Activated CD8-positive, alpha-beta memory T cell treated with anti-CD3 and anti-CD28 coated beads for 1 hour (primary cell): ENCODE measurements at places on chromosomes 1 and 21.

DNA sequence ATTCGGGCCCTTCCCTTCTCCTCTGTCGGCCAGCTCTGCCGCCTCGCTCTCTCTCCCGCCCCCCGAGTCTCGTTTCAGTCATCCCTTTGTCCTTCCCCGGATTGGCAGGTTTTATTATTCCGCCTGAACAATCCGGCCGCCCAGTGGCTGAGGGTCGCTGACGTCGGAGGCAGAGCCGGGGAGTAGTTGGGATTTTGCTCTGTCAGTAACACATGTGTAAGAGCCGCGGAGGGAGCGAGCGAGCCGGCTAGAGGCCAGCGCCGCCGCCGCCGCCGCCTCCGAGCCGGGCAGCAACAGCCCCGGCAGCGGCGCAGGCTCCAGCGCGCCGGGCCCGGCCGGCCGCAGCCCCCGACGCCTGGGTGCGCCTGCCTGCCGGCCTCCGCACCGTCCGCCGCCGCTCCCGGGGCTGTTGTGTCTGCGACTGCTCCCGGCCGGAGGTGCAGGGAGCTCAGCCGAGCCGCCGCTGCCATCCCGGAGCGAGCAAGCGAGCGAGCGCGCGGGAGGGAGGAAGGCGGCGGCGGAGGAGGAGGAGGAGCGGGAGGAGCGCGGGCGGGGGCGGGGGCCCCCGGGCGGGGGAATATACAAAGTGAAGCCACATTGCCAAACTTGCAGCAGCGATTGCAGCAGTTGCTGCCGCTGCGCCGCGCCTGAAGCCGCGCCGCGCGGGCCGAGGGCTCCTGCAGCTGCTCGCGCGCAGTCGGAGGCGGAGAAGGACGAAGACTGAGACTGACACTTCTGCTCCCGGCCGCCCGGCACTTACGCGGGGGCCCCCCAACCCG lies at the start of gene LMO4:
LMO4 (plus strand) TSS at position 609 of the 779 bp plus-strand sequence. CDS start 3,136 bp downstream, outside the sequence.
- peak; percentile 63 for DNase-seq

- no peak for DNase-seq
Observed at GRCh38 chr1:204180133-204180532, 14.0 kb upstream of the REN start.

DNA sequence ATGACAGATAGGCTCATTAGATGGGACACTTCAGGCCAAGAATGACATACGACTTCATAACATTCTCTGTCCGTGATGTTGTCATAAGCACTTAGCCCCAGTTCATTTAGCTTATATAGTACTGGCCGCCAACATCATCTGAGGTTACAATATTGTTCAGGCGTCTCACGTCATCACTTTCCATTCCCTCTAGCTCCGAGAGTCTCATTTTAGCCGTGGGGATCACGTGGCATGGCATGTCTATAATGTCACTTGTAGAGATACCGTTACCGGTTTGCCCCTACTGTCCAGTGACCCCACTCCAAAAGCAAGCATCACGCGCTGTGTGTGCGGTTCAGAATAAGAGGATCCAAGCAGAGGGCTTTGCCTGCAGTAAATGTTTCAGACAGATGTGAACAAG lies 34.6 kb upstream of the HEATR1 start:
- no peak for DNase-seq

GRCh38 chr1:32255072-32256071 lies 4.3 kb downstream of the LCK start:
- DNase-seq: no peak

- no peak for DNase-seq
Observed at GRCh38 chr1:113109908-113110554, 37.0 kb downstream of the LRIG2 start.

- no peak for DNase-seq
Observed at GRCh38 chr1:119971710-119972570, 75.6 kb upstream of the ADAM30 start.

DNA sequence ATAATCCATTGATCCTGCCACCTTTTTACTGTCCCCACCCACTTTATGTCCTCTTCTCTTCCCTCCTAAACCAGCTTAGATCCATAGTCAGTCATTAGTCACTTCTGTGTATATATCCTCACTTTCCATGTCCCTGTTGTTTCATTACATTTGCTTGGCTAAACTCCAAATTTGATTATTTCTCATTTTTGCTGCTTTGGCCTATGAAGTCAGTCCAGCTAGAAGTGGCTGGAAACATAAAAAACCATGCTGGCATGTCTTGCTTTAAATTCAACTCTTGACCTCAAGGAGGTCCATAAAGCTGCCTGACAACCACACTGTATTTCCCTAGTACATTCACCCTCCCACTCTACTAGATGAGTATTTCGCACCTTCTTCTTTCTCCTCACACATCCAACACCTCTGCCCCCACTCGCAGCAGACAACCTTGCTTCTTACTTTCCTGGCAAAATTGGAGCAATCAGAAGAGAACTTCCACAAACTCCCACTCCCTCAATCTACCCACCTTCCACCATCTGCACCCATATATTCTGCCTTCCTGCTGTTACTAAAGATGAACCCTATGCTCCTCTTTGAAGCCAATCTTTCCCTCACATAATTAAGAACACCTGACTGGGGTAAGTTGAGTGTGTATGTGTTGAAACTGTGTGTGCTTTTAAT lies 72.1 kb downstream of the ZNF648 start:
- no peak for DNase-seq

GRCh38 chr1:236067854-236068454 lies 3.1 kb upstream of the NID1 start:
- no peak for DNase-seq

DNA sequence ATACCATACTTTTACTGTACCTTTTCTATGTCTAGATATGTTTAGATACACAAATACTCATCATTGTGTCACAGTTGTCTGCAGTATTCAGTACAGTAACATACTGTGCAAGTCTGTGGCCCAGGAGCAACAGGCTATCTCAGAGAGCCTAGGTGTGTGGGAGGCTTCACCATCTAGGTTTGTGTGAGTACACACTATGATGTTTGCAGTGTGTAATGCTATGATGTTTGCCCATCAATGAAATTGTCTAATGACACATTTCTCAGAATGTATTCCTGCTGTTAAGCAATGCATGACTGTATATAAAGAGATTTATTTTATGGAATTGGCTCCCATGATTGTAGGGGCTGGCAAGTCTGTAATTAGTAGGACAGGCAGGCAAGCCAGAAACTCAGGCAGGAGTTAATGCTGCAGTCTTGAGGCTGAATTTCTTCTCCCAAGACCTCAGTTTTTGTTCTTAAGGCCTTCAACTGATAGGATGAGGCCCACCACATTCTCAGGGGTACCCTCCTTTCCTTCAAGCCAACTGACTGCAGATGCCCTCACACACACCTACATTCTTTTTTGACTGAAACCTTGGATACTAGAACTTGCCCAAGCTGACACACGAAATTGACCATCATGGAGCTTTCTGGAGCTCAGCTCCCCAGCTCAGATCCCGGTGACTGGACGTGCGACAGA lies 7.7 kb upstream of the AGTRAP start:
- no peak for DNase-seq

DNA sequence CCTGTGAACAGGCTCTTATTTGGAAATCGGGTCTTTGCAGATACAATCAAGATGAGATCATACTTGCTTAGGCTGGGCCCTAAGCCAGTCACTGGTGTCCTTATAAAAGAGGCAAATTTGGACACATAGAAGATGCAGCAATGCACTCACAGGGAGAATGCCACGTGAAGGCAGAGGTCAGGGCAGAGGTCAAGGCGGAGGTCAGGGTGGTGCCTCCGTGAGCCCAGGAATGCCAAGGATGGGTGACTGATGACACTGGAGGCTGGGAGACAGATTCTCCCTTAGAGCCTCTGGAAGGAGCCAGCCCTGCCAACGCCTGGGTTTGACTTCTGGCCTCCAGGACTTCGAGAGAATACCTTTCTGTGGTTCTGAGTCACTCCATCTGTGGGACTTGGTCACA lies 22.8 kb upstream of the C1orf174 start:
- DNase-seq: no peak

- DNase-seq: no peak
Observed at GRCh38 chr1:204192046-204192445, 4.2 kb downstream of the KISS1 start.

- no peak for DNase-seq
Observed at GRCh38 chr1:61914823-61915482, 172.7 kb downstream of the PATJ start.

- DNase-seq: no peak
Observed at GRCh38 chr1:248114890-248115289, 19.9 kb downstream of the OR2L13 start.

DNA sequence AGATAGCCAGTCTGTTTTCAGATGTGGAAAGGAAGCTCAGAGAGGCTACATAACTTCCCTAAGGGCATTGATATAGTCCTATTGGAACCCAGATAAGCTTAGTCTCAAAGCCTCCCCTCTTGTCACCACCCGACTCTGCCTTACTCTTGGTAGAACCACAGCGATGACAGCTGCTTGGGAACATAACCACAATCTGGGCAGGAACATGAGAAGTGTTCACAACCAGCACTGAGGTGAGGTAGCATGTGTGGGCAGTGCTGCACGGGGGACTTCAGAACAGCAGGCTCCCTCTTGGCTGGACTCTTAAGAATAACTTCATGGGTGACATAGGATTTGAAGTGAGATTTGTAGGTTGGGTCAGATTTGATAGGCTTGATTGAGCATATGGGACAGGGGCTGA lies 9.3 kb upstream of the S100A10 start:
- no peak for DNase-seq

GRCh38 chr1:231041719-231042261 lies 1.7 kb upstream of the FAM89A start:
- DNase-seq: no peak

- no peak for DNase-seq
Observed at GRCh38 chr1:156836892-156837291, 20.2 kb upstream of the SH2D2A start.

GRCh38 chr1:7587108-7587772 lies 183.9 kb upstream of the VAMP3 start:
- DNase-seq: no peak

- DNase-seq: no peak
Observed at GRCh38 chr1:198528364-198528763, 12.1 kb downstream of the ATP6V1G3 start.

GRCh38 chr1:115089420-115090185 lies at the start of gene TSPAN2:
TSPAN2 (minus strand) TSS chr1:115089503; CDS start chr1:115089432, 71 bp downstream.
- DNase-seq: peak; percentile 8

GRCh38 chr1:155181371-155182051 lies 7.9 kb downstream of the TRIM46 start:
- no peak for DNase-seq

DNA sequence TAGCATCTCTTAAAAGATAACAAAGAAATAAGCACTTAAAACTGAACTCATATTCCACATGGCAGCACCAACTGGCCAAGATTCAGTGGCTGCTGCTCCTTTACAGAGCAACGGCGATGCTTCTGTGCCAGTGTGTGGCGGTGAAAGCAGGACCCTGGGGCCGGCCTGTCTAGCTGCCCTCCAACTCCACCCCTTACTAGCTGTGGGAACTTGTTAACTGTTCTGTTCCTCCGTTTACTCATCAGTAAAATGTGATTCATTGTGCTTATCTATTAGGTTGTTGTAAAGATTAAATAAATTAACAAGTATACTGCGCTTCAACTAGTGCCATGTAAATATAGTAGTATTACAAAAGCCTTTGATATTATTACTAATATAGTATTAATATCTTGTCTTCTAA lies 133.2 kb downstream of the GDAP2 start:
- no peak for DNase-seq

DNA sequence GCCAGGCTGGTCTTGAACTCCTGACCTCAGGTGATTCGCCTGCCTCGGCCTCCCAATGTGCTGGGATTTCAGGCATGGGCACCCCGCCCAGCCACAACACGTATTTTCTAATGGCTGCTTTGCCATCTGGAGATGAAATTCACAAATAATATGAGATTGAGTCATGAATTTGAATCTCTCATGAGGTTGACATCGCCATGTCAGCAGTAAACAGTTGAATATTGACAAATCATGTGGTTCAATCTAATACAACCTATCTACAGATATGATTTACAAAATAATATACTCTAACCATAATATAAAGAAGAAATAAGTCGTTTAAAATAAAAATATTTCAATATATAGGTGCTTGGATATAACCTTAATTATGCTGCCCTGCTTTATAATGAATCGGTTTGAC lies 42.1 kb downstream of the MYOM3 start:
- no peak for DNase-seq

GRCh38 chr1:48878191-48878940 lies 101.7 kb upstream of the BEND5 start:
- no peak for DNase-seq

- no peak for DNase-seq
Observed at GRCh38 chr1:224733027-224733911, 117.2 kb downstream of the CNIH3 start.

DNA sequence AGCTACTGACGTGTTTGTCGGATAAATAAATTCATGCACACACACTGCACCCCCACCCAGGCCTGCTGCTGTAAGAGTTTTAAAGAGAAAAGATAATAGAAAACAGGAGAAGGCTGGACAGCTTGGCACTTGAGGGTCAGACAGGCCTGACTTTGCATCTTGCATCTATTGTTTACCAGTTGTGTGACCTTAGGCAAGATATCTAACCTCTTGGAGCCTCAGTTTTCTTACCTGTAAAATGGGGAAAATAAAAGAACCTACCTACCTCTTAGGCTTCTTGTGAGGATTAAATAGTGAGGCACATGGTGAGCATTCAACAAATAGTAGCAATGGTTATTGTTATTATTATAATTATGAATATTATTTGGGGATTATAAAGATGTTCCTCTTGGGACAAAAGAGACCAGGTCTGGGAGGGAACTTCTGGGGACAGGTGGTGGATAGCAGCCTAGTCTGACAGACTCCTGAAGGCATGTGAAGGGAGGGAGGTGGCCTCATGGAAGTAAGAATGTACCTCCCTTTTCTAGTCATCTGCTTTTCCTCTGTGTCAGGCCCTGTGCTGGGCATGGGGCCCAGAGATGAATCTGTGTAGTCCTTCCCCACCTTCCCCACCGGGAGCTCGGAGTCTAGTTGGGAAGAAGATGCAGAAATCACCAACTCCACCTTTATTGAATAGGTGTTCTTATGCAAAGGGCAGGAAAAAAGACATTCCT lies 18.3 kb upstream of the EPB41 start:
- no peak for DNase-seq

GRCh38 chr1:24904731-24905354 lies 25.2 kb downstream of the RUNX3 start:
- DNase-seq: no peak

DNA sequence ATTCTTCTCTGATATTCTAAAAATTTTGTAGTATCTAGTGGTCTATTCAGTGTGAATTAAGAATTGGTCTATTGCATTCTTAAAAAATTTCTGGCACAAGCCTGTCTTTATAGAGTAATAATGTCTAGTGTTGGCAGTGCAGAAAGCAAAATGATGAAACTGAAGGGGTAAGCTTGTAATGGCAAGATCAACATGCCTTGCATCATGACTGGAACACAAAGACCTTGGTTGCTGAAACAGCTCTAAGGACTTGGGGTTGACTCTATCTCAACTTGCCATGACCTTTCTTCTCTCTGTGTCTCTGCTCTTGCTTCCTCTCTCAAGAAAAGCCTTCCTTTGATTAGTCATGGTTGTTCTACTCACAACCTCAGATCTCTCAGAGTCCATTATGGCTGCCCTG lies 46.8 kb upstream of the PROX1 start:
- DNase-seq: no peak

DNA sequence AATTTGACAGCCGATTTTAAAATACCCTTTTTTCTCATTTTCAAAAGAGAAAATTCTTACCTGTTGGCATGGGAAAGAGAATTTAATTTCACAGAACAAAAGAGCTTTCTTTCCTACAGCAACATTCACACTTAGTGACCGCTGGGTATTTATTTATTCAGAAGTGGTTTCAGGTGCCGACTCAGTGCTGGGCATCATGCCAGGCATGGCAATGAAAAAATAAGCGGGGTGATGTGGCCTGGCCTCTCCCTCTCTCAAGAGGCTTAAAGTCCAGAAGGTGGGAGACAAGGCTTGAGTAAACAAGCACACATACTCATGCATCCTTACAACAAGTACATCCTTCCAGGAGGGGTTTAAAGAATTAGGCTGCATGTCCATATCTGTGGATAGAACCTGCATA lies 4.1 kb upstream of the PCP4 start:
- DNase-seq: no peak
